ENCODE measurements at places on chromosomes 4 and X.

GRCh38 chr4:54322818-54323417 is 93.8 kb downstream of the PDGFRA start:
- peak; percentile 31 for DNase-seq

DNA sequence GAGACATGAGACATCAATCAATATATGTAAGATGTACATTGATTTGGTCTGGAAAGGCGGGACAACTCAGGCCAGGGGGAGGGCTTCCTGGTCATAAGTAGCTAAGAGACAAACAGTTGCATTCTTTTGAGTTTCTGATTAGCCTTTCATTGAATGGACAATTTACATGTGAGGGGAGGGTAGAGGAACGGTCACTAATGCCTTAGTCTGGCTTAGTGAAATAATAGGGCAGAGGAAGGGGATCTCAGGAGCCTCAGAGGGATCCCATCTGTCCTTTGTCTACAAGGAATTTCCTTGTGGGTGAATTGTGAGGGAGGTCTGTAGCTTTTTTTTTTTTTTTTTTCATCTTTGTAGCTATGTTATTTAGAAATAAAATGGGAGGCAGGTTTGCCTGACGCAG is 88.3 kb downstream of the GK start:
- DNase-seq, result no peak

- DNase-seq, result no peak
These were observed 133.7 kb upstream of the NDP start for GRCh38 chrX:44106864-44107263.

GRCh38 chr4:71711044-71711984 is 72.6 kb downstream of the GC start:
- DNase-seq, result no peak

DNA sequence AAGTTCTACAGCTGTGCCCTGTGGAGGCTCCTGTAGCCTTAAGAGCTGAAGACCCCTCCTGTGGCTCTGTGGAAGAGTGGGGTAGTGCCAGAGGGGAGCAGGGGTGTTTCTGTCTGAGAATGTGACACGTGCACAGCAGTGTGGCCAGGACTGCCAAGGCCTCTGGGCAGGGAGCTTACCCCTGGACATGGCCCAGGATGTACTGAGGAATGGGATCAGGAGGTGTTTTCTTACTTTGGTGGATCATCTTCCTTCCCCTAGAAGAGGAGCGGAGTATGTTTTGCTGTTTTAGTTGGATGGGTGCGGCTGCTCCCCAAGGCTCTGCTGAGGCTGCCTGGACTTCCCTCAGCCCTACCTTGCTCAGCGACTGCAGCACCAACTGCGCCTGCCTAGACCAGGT is 342.6 kb downstream of the ARHGAP10 start:
- DNase-seq, result no peak

DNA sequence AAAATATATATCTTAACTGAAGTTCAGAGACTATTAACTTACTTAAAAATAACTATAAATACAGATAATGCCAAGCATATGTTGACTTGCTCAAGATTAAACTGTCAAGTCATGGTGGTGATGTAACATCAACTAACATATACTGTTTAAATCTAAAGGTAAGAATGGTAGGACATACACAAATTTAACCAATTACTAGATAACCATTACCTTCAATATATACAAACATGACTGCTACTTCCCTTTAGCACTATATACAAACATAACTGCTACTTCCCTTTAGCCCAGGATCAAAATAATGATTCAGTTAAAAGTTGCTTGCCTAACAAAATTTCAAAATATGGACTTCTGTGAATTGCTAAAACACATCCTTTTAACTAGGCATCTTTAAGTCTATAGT is 14.9 kb downstream of the HNRNPD start:
- no peak for DNase-seq

GRCh38 chr4:55347610-55348228 is 1.7 kb downstream of the SRD5A3 start:
- no peak for DNase-seq

DNA sequence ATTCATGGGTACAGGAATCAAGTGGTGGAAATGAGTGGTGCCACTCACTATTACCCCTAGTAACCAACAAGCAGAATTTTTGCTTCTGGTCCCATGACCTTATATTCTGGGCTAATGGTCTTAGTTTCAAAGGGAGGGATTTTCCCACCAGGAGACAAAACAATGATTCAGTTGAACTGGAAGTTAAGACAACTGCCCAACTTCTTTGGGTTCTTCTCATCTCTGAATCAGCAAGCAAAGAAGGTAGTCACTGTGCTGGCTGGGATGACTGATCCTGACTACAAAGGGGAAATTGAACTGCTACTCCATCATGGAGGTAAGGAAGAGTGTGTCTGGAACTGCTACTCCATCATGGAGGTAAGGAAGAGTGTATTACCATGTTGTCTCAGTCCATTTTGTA is 87.2 kb downstream of the IL13RA2 start:
- no peak for DNase-seq

- peak; percentile 51 for DNase-seq
These were observed 66.7 kb downstream of the COQ2 start for GRCh38 chr4:83217721-83218522.

DNA sequence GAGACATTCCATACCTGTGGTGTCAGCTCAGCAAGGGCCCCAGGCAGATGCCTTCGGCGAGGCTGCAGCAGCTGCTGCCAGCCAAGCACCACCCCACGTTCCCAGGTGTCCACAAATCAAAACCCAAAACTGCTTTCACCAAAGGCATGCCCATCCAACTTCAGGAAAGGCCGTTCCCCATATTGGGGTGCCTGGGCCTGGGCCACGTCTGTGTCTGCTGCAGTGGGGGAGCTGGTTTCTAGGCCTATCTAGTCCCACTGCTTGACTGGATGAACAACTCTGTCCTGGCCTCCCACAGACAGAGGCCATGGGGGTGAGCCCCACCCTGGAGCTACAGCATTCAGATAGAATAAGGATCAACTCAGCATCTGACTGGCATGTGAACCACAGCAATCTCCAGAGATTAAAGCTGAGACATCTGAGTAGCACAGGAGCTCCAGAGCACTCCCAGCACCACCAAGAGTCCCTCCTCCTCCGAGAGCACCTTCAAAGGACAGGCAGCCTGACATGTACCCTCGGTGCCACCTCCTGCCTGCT is 37.0 kb downstream of the NAT8L start:
- DNase-seq, result no peak

- no peak for DNase-seq
These were observed 31.7 kb upstream of the INTU start for GRCh38 chr4:127601029-127601428.

DNA sequence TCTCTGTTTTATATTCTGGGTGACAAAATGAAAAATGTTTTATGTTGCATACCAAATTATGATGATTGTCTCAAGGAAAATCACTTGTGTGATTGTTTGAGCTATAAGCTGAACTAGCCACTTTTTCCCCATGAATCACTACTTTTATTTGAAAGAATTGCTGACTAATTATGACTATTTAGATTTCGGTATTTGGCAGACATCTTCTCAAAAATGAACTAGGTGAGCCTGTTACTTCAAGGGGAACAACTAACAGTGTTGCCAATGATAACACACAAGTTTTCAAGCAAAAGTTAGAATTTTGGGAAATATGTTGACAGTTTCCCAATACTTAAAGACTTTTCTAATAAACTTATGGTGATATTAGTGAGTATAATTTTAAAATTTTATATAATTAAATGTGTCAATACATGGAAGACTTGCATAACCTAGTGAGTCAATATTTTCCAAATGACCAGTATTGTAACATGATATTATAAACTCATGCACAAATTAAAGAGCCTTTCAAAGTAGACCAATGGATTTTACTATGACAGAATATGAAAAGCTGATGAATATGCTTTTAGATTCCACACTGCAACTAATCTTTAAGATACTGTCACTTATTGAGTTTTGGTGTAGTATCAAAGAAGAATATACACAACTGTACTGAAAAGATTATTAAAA is 187.7 kb upstream of the GATB start:
- no peak for DNase-seq

- no peak for DNase-seq
These were observed 22.7 kb upstream of the YTHDC1 start for GRCh38 chr4:68372588-68372987.

DNA sequence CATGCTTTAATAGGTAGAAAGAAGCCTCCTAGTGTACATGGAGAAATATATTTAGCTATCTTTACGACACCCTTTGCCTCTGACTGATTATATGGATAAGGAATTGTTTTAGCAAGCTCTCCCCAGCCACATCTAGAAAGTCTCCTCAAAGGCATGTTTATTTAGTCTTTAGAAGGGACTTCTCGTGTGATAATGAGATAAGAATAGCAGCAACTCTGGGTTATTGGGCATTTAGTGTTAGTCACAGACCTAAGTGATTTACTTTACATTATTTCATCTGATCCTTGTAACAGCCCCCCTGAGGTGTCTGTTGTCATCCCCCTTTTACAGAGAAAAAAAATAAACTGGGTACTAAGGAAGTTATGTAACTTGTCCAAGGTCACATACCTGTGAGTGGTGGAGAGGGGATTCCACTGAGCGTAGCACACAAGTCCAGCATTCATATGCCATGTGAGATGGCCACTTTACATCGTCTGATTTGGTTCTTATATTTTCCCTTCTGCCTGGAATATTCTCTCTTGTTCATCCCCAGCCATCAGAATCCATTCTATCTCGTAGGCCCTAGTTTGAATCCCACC is 77.7 kb downstream of the TSPAN7 start:
- no peak for DNase-seq

- DNase-seq, result no peak
These were observed 869 bp downstream of the TMEM184C start for GRCh38 chr4:147617841-147618691.

GRCh38 chr4:80101792-80102116 is 28.7 kb upstream of the ANTXR2 start:
- no peak for DNase-seq

GRCh38 chr4:148023512-148024181 is 291.8 kb downstream of the ARHGAP10 start:
- no peak for DNase-seq
